ENCODE measurements at places on chromosomes 5 and 9.

- DNase-seq = no peak
Observed at GRCh38 chr5:32279223-32279622, 33.5 kb downstream of the MTMR12 start.

DNA sequence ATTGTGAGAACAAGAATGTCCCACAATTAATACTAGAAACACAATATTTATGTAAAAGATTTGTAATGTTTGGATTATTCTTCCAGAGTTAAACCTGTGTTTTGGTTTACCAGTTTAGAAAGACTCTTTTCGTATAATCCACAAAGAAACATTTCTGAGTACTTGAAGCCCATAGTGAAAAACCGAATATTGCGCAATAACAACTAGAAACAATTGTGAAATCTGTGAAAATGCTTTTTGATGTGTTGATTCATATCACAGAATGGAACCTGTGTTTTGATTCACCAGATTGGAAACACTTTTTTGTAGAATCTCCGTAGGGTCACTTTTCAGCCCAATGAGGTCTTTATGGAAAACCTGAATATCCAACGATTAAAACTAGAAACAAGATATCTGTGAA lies 386.2 kb downstream of the PRDM9 start:
- DNase-seq = no peak

DNA sequence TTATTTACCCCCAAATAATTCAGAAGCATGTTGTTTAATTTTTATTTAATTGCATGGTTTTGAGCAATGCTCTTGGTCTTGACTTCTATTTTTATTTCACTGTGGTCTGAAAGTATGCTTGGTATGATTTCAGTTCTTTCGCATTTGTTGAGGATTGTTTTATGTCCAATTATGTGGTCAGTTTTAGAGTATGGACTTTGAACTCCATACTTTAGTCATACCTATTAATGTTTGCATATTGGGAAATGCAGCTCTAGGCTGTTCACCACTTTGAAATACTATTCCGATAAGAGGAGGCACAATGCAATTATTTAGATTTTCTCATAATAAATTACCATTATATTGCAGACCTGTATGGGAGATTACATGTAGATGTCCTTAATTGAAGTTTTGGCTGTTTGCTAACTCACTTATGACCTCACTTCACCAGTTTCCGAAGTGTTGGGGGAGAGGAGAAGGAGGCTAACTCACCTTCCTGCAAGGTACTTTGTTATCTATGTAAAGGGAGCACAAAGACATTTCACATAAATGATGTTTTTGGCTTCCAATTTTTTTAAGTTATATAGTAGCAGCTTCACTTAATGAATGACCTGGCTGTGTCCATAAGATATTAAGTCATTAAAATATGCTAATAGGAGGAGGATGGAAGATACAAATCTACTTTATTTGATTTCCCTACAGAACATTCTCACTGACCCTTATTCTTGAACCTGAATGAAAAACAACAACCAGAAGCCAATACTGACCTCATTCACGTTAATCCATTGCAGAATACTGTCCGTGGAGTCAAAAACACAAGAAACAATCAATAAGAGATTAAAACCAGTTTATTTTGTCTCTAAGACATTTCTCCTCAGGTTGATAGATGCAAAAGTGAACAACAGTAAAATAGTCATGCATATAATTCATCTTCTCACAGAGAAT lies 970.3 kb upstream of the ARRDC3 start:
- DNase-seq = no peak

DNA sequence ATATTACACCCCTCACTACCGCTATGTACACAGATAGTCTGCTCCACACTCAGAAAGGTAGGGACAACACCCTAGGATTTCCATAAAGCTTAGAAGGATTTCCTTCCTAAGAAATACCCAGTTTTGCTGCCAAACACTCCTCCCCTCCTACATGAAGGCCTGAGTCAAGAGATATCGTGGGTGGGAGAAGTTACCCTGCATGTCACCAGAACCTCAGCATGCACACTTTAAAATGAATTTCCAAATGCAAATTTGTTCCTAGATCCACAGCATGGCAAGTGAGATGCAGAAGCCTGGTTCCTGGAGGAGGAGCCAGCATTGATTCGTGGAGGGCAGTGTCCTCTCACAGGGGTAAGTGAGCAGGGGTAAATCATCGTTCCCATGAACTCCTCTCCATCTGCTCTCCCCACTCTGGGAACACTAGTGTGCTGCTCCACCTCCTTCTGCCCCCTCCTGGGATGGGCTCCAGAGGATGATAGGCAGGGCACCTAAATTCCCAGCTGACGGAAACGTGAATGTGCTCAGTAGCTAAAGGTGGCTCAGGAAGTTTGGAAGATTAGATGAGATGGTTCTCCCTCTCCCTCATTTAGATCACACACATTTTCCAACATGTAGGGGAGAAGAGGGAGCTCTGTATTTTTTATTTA lies 76.7 kb downstream of the PDE4D start:
- DNase-seq = no peak

- no peak for DNase-seq
Observed at GRCh38 chr9:6959270-6960000, 201.7 kb downstream of the KDM4C start.

DNA sequence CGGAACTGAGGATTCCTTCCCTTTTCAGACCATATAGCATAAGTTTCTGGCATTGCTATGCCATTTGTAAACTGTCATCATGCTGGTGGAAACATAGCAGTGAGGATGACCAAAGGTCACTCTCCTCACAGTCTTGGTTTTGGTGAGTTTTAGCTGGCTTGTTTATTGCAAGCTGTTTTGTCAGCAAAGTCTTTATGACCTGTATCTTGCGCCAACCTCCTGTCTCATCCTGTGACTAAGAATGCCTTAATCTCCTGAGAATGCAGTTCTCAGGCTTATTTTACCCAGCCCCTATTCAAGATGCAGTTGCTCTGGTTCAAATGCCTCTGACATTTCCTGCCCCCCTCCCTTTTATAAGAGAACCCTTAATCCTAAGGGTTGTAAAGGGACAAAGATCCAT lies 26.7 kb upstream of the GRIA1 start:
- no peak for DNase-seq

DNA sequence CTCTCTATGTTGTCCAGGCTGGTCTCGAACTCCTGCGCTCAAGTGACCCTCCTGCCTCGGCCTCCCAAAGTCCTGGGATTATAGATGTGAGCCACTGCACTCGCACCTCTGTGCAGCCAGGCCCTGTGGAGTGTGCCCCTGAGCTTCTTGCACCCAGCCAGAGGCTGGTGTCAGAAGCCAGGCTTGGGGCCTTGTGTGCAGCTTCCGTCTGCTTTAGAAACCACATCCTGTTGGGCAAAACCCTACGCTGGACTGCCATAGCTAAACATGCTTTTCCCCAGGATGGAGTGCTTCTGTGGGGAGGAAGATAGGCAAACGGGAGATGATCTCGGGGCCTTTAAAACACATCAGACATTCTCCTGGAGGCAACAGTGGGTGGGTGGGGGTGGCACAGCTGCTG lies 40.1 kb downstream of the PRRT1B start:
- no peak for DNase-seq

- DNase-seq = no peak
Observed at GRCh38 chr5:82158755-82159413, 119.3 kb downstream of the RPS23 start.

- no peak for DNase-seq
Observed at GRCh38 chr5:79295029-79295428, 59.1 kb downstream of the JMY start.

DNA sequence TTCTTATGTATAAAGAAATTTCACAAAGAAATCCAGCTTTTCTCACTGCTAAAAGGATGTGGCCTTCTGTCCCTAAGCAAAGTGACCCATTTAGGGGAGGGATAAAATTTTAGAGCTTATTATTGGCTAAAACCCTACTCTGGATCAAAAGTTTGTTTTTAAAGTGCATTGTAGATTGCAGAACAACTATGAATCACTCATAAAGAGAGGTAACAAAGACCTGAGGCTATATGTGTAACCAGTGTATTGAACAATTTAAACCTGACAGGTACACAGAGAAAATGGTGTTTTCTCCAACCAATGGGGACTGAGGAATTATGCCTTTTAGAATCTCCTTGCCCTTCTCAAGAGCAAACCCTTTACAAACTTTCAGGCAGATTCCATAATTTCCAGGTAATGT lies 86.6 kb downstream of the MUSK start:
- no peak for DNase-seq

DNA sequence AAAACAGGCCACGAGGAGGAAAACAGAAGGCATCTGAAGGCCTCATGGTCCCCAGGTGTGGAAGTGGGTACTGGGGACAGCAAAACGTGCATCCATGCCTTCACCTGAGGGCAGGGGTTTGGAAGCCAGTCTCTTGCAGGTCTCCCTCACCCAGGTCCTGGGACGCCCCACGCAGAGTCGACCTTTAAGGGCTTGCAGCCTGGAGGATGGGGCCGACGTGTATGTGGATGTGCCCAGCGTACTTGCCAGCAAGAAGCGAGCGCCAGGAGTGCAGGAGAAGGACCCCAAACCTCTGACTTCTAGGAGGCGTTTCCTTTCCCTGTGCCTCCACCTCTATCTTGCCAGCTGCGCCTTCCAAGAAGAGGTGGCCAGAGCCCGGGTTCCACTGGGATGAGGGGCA lies 65.9 kb downstream of the OTULIN start:
- DNase-seq = no peak

All from D721Med (cell line).